Urinary bladder (tissue), 4 donors: ENCODE measurements at places on chromosomes 16 and 17.

DNA sequence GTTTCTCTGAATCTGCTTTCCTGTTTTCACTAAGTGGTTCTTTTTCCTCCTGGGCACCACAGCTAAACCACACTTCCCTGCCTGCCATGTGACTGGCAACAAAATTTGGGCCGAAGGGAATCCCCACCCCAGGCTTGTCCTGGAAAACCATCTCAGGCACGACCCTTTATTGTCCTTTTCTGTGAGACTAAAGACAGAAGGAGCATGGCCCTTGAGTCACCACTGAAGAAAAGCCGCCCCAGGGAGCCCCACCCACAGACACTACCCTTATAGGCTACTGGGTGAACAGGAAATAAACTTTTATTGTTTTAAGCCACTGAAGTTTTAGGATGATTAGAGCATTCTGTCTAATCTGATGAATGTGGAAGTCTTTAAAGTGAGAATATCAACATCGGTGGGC lies 88.6 kb upstream of the BRD7 start:
- DNase-seq, result no peak

- DNase-seq, result no peak
Measured at GRCh38 chr17:37713624-37714023, 31.2 kb downstream of the HNF1B start.

GRCh38 chr17:17180741-17181525 lies 25.2 kb downstream of the PLD6 start:
- no peak for DNase-seq

GRCh38 chr16:27759967-27760788 lies 210.2 kb downstream of the KATNIP start:
- DNase-seq, result no peak

DNA sequence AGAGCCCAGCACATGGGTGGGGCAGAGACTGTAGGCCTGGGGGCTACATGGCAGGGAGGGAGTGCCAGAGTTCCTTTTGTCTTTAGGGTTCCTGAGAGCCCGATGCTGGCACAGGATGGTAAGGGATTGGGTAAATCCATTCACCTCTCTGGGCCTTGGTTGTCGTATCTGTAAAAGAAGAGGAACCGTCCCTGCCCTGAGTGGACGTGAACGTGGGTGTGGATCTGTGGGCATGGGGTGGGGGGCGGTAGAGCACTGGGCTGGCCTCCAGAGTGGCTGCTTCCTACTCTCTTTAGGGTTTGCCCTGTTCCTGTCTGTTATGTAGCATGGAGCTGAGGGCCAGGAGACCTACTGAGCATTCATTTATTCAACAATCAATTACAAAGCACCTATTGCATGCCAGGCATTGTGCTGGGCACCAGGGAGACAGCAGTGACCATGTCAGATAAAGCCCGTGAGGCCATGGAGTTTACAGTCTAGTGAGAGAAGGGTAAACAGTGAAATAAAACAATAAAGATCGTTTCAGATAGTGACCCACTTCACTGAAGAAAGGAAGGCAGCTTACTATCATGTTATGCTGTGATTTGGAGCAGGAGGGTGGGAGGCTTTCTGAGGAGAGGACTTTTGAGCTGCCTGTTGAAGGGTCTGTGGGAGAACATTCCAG lies 13.1 kb upstream of the TCAP start:
- no peak for DNase-seq

- DNase-seq, result no peak
Measured at GRCh38 chr17:35541434-35541833, 4.0 kb upstream of the SLFN12L start.

GRCh38 chr16:69311533-69312387 lies 610 bp downstream of the VPS4A start:
- DNase-seq, result no peak

- no peak for DNase-seq
Measured at GRCh38 chr17:19719355-19720209, 3.2 kb upstream of the SLC47A2 start.

GRCh38 chr17:65857718-65858117 lies 296.3 kb upstream of the AXIN2 start:
- DNase-seq, result no peak

DNA sequence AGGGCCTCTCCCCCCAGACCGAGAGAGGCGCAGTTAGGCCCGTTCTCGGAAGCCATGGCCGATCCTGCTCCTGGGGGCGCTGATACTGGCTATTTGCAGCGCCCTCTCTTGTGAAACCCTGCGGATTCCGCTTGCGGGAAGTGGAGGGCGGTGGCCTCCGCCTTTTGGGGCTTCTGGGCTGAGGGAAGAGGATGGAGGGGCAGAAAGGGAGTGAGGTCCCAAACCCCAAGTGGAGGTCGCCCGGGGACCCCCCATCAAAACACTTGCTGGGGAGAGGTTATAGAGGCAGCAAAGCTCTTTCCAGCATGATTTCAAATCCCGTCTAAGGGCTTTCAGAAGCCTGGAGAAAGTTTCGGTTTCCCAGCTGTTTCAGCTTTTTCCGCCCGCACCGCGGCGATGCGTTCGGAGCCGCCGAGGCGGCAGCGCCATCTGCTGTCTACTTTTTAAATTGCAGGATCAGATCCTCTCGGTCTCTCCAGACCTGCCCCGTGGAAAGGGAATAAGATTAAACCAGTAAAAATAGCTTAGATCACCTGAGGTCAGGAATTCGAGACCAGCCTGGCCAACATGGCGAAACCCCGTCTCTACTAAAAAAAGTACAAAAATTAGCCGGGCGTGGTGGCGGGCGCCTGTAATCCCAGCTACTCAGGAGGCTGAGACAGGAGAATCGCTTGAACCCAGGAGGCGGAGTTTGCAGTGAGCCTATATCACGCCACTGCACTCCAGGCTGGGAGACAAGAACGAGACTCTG lies 15.8 kb downstream of the SNX20 start:
- peak; percentile 51 for DNase-seq

DNA sequence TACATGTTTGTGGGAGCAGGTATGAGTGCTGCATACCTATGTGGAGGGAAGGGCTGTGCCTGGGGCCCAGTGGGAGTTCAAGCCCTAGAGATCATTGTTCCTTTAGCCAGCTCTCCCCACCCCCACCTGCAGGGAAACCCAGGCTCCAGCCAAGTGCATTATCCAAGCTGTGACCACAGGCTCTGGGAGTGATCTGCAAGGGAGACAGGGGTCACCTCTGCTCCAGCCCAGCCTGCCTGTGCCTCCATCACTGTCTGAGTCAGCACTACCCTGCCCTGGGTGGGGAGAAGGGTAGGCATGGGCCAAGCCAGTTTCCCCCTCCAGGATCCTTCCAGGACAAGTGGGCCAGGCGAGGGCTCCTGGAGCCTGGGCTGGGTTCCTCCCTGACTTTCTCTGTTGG lies 32.1 kb upstream of the SBK1 start:
- DNase-seq, result no peak
